Stimulated activated CD4-positive, alpha-beta T cell treated with anti-CD3 and anti-CD28 coated beads, Interleukin-4, amount 100 ng/mL, for 1 hour (primary cell): ENCODE measurements at places on chromosomes 2 and 18.

- no peak for DNase-seq
Observed at GRCh38 chr2:135164431-135164830, 112.3 kb downstream of the RAB3GAP1 start.

DNA sequence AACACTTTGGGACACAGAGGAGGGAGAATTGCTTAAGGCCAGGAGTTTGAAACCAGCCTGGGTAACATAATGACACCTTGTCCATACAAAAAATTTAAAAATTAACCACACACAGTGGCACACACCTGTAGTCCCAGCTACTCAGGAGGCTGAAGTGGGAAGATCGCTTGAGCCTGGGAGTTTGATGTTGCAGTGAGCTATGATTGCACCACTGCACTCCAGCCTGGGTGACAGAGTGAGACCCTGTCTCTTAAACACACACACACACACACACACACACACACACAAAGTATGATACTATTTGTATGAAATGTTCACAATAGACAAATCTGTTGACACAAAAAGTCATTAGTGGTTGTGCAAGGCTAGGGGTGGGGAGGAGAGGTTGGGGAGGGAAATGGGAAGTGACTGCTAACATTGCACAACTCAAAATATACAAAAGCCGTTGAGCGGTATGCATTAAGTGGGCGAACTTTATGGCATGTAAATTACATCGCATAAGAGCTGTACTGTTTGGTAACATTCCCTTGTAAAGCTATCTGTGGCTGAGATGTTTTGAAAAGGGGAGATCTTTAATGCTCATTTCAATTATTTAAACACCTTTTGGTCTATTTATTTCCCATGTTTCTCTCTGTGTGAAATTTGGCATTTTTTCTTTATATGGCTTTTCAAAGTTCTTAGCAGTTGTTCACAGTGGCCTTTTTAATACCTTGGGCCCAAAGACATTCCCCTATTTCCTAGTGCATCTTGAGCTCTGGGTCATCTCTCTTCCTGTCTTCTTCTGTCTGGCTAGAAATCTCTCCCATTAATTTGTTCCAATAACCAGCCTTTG is 58.9 kb upstream of the ZNF516 start:
- no peak for DNase-seq

GRCh38 chr2:172467382-172467781 is 40.0 kb downstream of the ITGA6 start:
- DNase-seq: no peak

DNA sequence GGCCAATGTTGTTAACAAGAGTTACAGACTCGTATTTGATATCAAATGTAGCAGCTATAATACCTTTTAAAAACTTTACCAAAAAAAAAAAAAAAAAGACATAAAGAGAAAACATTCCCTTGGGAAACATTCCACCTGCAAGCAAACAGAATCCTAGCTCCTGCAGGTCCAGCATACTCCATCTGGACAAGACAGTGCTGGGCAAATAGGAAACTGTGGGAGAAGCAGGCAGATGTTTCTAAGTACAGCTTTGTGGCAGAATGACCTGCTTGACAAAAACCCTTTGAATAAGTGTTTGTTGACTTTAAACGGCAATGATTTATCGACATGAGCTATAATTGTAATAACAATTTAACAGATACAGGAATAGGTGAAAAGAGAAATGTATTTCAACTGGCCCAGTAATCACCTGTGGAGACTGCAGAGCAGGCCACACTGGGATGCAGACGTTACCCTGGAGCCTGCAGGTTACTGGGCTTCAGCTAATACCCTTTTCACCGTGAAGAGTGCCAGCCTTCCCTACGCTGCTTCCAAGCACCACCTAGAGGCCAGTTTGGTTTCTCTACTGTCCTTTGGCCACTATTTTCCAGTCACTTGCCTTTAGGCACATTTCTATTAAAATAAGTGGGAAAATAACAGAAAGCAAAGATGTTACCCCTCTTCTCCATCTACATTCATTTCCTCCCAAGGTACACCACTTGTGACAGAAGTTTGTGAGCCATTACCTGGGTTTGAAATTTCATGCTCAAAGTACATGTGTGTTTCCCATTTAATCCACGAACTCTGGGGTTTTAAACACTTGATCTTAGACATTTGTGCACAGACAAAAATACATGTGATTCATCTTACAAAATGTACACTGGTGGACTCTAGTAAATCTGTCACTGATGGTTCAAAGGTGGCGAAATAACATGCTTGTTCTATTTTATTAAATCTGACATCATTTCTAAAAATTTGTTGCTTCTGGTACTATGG is 96.9 kb upstream of the ZNF397 start:
- DNase-seq: peak; percentile 16

- DNase-seq: no peak
Observed at GRCh38 chr2:10385501-10385900, 62.6 kb downstream of the ODC1 start.

DNA sequence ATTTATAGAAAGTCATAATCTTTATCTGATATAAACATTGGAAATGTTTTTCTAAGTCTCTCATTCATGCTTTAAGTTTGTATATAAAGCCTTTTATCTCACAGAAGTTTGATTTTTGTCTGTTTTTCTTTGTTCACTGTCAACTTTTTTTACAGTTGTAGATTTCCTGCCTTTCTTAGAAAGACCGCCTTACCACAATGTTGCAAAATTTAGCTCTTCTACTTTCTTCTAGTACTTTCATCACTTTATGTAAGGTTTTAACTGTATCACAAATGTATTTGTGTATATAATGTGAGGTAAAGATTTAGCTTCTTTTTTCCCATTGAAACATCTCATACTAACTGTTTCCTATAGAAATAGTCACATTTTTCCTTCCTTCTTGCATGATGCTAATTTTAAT is 136.1 kb downstream of the DNAH6 start:
- DNase-seq: no peak

GRCh38 chr18:39007031-39007902 is 1441.7 kb upstream of the CELF4 start:
- DNase-seq: no peak

- no peak for DNase-seq
Observed at GRCh38 chr2:231524477-231525247, 5.6 kb downstream of the NMUR1 start.

- no peak for DNase-seq
Observed at GRCh38 chr2:152811916-152812315, 93.5 kb downstream of the ARL6IP6 start.

DNA sequence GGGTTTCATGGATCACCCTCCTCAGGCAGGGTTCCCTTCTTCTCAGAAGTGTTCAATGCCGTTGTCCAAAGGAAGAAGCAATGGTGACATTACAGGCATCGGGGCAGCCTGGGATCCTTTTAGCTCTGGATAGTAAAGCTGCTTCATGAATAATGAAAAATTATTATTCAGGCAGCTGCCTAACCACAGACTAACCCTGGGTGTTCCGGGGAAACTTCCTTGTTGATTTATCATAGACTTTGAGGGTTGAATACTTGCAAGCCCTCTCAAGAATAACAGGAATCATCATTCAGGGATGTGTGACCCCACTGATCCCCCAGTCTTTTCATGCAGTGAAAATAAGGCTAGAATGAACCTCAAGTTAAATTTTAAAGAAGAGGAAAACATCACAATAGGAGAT is 419.4 kb downstream of the MEIS1 start:
- no peak for DNase-seq

- DNase-seq: no peak
Observed at GRCh38 chr2:27171351-27171848, 22.6 kb downstream of the TCF23 start.

DNA sequence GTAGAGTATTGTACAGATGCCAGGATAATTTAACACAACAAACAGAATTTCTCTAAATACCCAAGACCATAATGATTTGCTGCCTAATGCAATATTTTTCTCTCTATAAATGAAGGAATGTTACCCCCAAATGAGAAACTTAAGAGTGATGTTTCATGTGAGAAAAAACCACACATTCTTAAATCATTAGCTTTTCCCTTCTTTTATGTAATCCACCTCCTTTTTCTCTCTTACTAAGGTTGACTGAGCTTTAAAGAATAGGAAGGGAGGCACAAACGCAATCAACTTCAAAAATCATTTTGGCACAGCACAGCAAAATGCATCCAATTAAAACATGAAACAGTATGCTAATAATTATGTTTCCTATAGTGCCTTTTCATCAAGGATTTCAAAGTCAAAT is 698.1 kb upstream of the CDH2 start:
- no peak for DNase-seq

- peak; percentile 98 for DNase-seq
Observed at GRCh38 chr2:200864176-200865034, at the start of gene CLK1. TSS of gene CLK1 (minus strand) at chr2:200864658. CDS start at chr2:200861862, 2,796 bp downstream.

DNA sequence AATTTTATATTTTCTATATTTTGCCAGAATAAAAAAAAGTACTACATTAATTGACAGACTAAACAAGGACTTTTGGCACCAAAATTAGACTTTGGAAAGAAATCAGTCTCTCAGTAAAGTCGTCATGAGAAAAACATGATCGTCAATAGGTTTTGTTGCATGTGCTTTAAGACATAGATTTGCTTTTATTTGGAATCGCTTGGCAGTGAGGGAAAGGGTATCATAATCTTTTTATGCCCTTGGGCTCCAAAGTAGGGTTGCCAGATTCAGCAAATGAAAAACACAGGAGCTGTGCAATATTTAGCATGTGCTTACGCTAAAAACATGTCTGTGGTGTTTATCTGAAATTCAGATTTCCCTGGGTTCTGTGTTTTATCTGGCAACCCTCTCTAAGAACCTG is 177.6 kb downstream of the LAMA1 start:
- DNase-seq: no peak
